Activated CD4-positive, alpha-beta T cell treated with anti-CD3 and anti-CD28 coated beads, Interleukin-2, amount 50 U/mL, for 48 hours (primary cell): ENCODE measurements at places on chromosomes 1 and 21.

- DNase-seq = no peak
Measured at GRCh38 chr1:231027136-231027925, 12.7 kb downstream of the FAM89A start.

DNA sequence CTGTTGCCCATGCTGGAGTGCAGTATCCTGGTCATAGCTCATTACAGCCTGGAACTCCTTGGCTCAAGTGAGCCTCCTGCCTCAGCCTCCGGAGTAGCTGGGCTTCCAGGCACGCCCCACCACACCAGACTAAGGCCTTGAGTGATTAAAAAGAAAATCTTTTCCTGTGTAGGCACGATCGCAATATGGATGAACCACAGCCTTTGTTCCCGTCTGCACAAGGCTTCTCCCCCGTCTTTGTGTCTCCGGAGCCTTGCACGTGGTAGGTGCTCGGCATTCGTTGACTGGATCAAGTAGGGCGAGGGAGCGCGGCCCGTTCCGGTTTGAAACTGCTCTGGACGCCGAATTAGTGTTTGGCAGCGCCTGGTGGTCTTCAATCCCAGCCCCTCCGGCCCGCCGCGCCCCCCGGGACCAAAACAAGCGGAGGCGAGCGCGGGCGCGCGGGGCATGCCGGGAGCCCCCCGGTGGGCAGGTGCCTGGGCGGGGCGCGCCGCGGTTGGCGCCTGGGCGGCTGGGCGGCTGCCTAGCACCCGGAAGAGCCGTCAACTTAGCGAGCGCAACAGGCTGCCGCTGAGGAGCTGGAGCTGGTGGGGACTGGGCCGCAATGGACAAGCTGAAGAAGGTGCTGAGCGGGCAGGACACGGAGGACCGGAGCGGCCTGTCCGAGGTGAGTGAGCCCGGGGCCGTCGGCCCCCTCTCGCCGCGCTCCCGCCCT is at the start of gene SFT2D2:
Gene SFT2D2, plus strand, starts transcription at position 529 of the 715 bp plus-strand sequence. Its CDS starts 76 bp downstream, at position 605.
- peak; percentile 75 for DNase-seq

- DNase-seq = no peak
Measured at GRCh38 chr1:100387209-100387608, 34.9 kb downstream of the CDC14A start.

DNA sequence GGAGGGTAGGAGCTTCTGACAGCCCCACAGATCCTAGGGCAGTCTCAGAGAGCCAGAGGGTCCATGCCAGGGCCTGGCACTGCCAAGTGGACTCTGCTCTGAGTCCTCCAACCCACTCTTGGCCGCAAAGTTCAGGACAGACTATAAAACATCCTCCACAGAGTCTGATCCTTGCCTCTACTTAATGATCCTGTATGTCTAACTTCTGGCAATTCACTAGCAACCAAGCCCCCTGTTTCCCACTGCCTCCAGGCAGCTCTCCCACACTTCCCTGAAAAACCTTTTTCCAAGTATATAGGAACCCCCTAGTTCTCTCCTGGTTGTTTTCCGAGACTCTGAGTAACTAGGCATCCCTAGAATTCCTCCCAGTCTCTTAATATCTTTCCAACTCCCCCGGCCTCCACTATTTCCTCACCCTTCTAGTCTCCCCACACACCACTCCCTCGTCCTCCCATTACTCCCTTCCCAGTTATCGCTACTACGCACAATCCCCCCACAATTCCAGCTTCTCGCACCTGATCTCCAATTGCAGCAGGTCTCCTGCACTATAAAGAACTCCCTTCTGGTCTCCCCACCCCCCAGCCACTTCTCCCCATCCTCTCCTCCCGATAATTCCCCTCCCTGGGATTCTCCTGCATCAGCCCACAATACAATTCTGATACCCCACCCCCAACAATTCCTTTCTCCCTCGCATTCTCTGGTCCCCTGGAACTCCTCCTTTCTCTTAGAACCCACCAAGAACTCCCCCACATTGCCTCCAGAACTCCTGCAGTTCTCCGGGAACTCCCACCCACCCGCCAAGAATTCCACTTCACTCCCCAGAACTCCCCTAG is 574 bp downstream of the IGSF9 start:
- DNase-seq = no peak

DNA sequence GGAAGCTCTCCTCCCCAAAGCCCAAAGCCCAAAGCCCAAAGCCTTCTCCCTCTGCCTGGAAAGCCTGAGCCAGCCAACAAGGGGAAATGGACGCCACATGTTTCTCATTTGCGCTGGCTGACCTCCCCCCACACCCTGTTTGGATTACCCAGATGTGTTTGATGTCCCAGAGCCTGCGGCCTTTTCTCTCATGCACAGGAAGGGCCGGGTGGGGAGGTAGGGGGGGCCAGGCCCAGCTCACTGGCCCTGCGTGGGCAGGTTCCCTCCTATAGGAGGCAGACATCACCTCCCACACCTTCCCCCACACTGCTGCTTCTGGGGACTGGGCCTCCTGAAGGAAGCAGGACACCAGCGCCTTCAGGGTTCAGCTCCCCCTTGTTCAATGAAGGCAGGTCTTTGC is 116.3 kb downstream of the NAV1 start:
- no peak for DNase-seq

- no peak for DNase-seq
Measured at GRCh38 chr1:40980068-40980452, 564 bp downstream of the CTPS1 start.

GRCh38 chr1:81877940-81878339 is 77.2 kb downstream of the ADGRL2 start:
- no peak for DNase-seq

- DNase-seq = no peak
Measured at GRCh38 chr1:94037392-94038229, 83.3 kb downstream of the ABCA4 start.

DNA sequence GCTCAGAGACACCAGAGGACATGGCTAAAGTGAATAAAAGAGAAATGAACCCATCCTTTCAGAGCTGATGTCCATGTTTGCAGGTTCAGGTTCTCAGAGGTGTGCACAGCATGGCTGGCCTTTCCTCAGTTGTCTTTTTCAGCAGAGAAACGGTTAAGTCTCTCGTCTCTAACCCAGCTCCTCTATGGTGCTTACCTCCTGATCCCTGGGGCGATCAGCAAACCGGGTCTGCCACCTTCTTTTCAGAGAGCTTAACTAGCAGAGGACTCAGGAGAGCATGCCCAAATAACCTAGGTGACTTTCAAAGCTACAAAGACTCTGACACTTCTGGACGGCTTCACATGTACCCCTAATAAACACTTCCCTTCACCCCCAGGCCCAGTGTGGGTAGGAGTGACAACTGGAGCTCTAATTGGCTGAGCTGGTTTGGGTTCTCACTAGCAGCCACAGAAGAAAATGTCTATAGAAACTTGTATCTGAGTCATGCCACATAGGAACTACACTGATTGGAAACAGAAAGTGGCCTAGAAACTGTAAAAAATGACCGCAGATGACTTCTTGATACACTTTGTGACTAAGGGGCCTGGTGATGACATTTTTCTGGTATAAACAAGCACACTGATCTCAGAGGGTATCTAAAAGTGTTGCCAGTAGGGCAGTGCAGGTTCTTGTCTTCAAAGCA is at the start of gene AIM2:
Gene AIM2, minus strand, starts transcription at position 329 of the 682 bp plus-strand sequence. CDS start 3,267 bp downstream, outside the sequence.
- DNase-seq = peak; percentile 62
